Endothelial cell of umbilical vein (primary cell): ENCODE measurements at places on chromosomes 2 and 18. TPM values are rescaled to one million over a fixed set of nuclear protein-coding genes. Genes with fewer than 3 reads are reported as not detected.
A peak's percentile ranks its signal among the peaks of the same experiment; 100 is the strongest.

- no peak for DNase-seq
Measured at GRCh38 chr2:226544596-226545210, 254.9 kb downstream of the IRS1 start.

DNA sequence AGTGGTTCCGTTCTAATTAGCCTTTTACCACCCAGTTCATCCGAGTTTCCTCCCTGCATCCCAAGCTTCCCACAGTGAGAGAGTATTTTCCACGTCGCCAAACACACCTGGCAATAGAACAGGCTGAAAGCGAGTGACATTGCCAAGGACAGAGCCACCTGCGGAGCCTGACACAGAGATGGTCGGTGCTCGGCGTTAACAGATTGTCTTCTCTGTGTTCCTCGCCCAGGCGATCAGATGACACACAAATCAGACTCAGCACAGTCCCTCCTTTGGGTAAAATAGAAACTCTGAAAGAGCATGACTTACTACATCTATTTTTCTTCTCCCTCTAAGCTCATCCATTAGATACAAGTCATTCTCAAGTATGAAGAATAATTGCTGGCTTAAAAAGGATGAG lies 107.7 kb downstream of the CD226 start:
- DNase-seq: no peak

Gene PTPRN
- not detected in 2 replicates for total RNA-seq

Gene MALL
- total RNA-seq: 104 and 114 TPM in 2 replicates

DNA sequence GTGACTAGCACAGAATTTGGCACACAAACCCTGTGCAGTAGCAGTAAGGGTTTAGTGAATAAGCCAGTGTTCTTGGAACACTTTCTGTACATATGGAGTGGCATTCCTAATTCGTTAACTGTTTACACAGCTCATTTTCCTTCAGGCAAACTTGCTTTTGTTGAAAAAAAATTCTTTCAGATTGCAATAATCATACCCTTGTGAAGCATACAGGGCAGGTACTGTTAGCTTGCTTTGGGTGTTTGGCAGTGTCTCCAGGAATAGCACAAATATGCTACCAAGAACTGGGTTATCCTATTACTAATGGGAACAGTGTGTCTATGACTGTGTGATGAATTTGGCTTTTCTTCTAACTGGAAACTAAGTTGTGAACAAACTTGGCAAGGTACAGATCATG lies 33.4 kb downstream of the UGP2 start:
- DNase-seq: no peak

Gene C2orf92
- 4.2 and 7.9 TPM in 2 replicates for total RNA-seq

Gene HOXD13
- not detected in 2 replicates for total RNA-seq

GRCh38 chr2:16135913-16136310 lies 195.6 kb downstream of the MYCN start:
- no peak for DNase-seq

- no peak for DNase-seq
Measured at GRCh38 chr2:109463891-109464290, 149.9 kb downstream of the SEPTIN10 start.

DNA sequence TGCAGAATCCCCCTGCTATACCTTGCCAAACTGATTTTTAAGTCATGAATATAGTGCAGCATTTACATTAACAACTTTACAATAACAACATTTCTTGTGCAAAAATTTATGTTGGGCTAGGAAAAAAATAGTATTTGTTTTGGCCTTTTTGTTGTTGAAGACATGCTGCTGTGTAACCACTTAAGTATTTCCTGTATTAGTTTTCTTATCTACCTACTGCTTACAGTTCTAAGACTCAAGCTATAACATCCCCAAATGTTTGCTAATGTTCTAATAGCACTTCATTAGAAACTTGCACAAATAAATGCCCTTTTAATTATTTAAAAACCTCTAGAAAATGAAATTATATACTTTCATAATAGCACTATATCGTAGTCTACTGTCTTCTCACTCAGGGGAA lies 154.3 kb upstream of the DOCK10 start:
- peak; percentile 2 for DNase-seq

- DNase-seq: no peak
Measured at GRCh38 chr2:124001696-124002430, 23.2 kb upstream of the CNTNAP5 start.

GRCh38 chr2:149399934-149400615 lies 69.7 kb downstream of the LYPD6 start:
- DNase-seq: peak; percentile 24

- peak; percentile 62 for DNase-seq
Measured at GRCh38 chr2:24491542-24492420, 727 bp downstream of the NCOA1 start.

Gene ASIC4
- not detected in 2 replicates for total RNA-seq

DNA sequence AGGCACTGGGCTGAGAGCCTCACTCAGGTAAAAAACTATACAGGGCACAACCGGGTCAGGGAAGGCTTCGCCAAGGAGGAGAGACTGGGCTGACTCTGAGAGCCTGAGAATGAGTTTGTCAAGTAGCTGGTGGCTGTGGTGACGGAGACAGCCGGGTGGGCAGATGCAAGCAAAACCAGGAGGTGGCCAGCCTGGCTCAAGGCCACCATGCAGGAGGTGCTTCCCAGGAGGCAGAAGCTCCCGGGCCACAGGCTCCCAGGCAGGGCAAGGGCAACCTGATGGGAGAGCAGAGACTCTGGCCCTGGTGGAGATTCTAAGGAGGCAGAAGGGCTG lies 2.9 kb upstream of the INHBB start:
- DNase-seq: no peak

DNA sequence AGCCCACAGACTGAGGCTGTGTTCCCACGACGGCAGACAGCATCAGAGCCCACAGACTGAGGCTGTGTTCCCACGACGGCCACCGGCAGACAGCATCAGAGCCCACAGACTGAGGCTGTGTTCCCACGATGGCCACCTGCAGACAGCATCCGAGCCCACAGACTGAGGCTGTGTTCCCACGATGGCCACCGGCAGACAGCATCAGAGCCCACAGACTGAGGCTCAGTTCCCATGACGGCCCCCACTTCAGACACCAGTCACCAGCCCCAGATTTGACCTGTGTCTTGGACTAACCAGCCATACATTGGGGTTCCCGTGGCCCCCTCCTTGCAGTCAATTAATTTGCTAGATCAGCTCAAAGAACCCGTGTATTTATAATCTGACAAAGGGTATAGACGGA lies 57.8 kb upstream of the SNTG2 start:
- no peak for DNase-seq

GRCh38 chr2:5176764-5177163 lies 515.4 kb upstream of the SOX11 start:
- no peak for DNase-seq

- no peak for DNase-seq
Measured at GRCh38 chr18:63207835-63208234, 111.7 kb downstream of the BCL2 start.

GRCh38 chr2:96764253-96764637 lies 3.5 kb downstream of the CNNM4 start:
- no peak for DNase-seq

GRCh38 chr2:179671043-179671981 lies 190.1 kb downstream of the ZNF385B start:
- DNase-seq: no peak

Gene UGT1A8
- not detected in 2 replicates for total RNA-seq

Gene SAG
- not detected in 2 replicates for total RNA-seq

DNA sequence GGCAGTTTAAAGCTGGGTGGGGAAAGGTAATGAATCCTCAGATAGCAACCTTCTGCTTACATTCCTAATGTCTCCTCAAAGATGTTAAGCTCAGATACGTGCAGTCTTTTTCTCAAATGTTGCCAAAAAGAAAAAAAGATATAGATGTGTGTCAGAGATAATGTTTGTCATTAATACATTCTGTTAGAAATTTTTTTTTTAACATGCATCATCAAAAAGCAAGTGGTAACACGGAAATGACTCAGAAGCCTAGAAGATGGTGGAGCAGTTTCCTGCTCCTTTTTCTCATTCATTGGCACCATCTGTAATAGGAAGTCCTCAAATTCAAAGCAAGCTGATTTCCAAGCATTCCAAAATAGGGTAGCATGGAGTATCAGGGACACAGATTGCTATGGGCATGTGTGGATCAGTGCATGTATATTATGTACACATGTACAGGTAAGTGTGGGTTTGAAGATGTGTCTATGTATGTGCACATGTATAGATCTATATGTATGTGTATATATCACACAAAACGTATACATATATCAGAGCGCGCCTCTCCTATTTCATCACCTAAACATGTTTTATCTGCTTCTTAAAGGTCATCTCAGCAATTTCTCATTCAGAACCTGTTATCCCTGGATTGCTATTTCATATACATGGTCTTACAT lies 79.9 kb upstream of the ITGB6 start:
- peak; percentile 78 for DNase-seq

Gene GPATCH11
- 10.2 and 12.1 TPM in 2 replicates for total RNA-seq

- DNase-seq: no peak
Measured at GRCh38 chr2:230525682-230526081, 109.7 kb downstream of the SP100 start.

DNA sequence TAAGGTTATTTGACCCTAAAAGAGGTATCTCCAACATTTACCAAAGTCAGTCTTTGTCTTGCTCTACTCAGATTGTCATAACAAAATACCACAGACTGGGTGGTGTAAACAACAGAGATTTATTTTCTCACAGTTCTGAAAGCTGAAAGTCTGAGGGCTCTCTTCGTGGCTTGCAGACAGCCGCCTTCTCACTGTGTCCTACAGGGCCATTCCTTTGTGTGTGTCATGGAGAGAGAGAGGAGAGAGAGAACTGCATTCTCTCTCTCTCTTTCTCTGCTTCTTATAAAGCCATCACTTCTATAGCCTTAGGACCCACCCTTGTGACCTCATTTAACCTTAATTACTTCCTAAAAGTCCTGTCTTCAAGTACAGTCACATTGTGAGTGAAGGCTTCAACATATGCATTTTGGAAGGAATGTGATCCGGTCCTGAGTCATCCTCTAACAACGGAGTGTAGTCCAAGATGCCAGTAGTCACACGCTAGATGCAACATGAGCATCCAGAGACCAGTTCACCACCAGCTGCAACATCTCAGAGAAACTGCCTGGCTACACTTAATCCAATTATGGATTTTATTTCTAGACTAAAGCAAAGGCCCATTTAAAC lies 130.2 kb downstream of the CD226 start:
- no peak for DNase-seq

Gene SERPINE2
- 8.8 and 15.5 TPM in 2 replicates for total RNA-seq

DNA sequence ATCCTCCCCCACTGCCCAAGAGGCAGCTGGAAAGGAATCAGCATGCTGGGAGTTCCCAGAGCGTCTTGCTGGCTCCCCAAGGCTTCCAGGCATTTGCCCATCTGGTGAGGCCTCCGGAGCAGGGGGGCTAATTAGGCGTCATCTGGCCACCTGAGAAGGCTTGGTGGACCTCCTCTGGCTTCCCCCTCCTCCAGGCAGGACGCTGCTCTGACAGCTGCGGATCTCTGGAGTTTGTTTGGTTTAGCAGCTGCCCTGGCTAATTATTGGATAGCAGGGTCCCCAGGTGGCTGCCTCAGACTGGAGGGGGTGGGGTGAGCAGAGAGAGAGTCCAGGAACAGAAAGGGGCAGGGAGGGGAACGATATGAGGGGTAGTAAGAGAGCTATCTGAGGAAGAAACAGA lies 425.2 kb upstream of the MEX3C start:
- no peak for DNase-seq

DNA sequence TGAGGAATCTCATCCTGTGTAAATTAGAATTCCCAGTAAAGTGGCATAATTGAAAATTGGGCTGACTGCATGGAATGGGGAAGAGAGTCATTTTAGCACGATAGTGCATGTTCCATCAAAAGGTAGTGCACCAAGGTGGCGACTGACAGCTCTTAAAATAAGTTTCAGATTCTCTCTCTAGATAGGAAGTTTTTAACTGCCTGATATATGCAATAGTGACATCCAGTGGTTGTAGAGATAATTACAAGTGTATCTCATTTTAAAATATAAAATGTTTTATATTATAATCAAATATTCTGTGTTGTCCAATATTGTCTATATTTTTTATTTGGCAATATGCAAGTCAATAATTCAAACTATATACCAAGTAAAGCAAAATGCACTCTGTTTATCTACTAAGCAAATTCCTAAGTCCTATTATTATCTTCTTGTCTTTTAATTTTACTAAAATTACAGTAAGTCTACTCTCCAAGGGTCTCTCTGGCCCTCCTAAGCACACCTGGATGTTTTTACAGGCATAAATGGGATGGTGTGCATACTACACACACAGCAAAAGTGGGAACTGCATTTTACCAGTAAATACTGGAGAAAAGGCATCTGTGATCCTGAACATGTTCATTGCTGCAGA lies 397.7 kb upstream of the HNRNPA3 start:
- DNase-seq: peak; percentile 38

- no peak for DNase-seq
Measured at GRCh38 chr18:37483984-37484819, 81.4 kb downstream of the CELF4 start.

DNA sequence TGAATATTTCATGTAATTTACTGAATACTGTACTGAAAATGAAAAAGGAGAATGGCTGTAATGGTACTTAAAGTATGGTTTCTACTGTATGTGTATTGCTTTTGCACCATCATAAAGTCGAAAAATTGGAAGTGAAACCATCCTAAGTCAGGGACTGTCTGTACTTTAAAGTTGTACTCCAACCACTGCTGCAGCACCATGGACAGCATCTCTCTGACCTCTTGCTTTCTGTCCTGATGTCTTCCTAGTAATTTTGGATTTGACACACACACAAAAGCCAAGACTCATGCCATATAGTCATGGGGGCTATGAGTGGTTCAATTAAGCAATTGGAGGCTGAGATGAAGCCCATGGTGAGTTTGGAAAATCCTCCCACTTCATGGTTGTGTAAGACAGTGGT lies 256.3 kb upstream of the PKDCC start:
- peak; percentile 26 for DNase-seq

Gene CDH2
- total RNA-seq: 59.5 and 84.2 TPM in 2 replicates

GRCh38 chr2:44016282-44016681 lies 20.5 kb upstream of the LRPPRC start:
- DNase-seq: peak; percentile 48
